ENCODE measurements at places on chromosomes 16 and 17.

GRCh38 chr16:67370661-67371060 is 22.6 kb downstream of the TPPP3 start:
- DNase-seq, result no peak

- DNase-seq, result no peak
Measured at GRCh38 chr16:3194792-3195191, 6.8 kb downstream of the OR1F1 start.

GRCh38 chr17:18332909-18333489 is 17.9 kb downstream of the SMCR8 start:
- no peak for DNase-seq

GRCh38 chr16:55495616-55496289 is 13.1 kb upstream of the LPCAT2 start:
- DNase-seq, result no peak

All from stimulated activated CD8-positive, alpha-beta memory T cell treated with anti-CD3 and anti-CD28 coated beads, Interleukin-4, amount 100 ng/mL, for 24 hours (primary cell).